ENCODE measurements at places on chromosomes 12 and 14.

- no peak for DNase-seq
These were observed 3.5 kb downstream of the KICS2 start for GRCh38 chr12:64218597-64218996.

DNA sequence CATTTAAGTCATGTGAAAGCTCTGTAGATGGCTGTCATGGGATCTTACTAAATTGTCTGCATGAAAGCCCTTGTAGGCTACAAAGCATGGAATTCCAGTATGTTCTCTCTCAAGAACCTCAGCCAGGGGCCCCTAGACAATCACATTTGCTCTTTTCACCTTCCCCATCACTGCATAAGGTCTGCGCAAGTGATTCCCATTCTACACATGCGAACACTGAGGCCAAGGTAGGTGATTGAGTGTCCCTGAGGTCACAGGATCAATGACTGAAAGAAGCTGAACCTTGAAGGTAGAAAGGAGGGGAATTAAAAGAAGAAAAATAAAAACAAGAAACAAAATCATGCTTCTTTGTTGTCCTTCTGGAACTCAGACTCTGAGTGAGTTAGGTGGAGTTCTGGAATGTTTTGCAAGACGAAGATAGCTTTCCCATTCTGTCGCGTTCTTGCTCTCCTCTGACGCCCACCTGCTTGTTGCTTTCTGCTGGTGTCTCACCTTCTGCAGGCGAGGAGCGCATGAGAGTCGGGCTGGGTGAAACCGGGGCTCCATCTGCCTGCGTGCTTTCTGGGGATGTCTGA lies 79.9 kb downstream of the SPRING1 start:
- DNase-seq, result no peak

- no peak for DNase-seq
These were observed 220.0 kb downstream of the RASSF9 start for GRCh38 chr12:85616201-85616600.

DNA sequence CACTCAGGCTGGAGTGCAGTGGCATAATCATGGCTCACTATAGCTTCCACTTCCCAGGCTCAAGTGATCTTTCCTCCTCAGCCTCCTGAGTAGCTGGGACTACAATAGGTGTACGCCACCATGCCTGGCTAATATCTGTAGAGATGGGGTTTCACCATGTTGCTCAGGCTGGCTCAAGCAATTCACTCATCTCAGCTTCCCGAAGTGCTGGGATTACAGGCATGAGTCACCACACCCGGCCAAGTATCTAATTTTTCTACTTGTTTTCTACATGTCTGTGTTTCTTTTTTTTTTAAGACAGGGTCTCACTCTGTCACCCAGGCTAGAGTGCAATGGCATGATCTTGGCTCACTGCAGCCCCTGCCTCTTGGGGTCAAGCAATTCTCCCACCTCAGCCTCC lies 119.7 kb upstream of the MED13L start:
- no peak for DNase-seq

DNA sequence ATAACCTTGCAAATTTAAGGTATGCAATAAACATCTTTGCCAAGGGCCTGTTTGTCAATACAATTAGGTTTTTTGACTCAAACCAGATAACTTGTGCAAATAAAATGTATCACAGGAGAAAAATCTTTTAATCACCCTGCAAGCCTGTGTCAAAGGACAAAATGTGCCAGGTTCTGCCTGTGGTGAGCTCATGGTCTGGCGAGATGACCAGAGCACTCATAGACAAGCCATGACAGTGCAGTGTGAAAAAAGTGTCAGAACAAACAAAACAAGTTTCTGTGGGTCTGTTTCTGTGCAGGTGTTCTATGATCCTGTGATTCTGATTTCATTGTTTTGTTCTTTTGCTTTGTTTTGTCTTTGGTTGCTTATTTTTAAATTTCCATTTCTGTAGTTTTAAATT lies 847.2 kb downstream of the VRK1 start:
- no peak for DNase-seq

DNA sequence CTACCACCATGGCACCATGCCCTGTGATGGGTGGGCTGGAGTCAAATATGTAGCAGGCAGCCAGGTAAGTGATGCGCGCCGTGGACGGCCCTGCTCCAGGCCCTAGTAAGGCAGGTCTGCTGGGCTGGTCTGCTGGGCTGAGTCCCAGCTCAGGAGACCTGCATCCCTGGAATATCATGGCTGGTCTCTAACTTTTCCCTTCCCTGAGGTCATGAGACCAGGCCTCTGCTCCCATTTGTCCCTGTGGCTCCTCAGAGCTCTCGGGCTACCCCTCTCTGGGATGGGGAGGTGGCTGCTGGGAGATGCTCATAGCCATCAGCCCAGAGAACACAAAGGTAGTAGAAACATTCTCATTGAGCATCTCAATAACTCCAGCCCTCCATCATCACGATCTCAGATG lies 19.8 kb upstream of the KCNA5 start:
- DNase-seq, result no peak
